ENCODE measurements at places on chromosomes 11 and 22.

DNA sequence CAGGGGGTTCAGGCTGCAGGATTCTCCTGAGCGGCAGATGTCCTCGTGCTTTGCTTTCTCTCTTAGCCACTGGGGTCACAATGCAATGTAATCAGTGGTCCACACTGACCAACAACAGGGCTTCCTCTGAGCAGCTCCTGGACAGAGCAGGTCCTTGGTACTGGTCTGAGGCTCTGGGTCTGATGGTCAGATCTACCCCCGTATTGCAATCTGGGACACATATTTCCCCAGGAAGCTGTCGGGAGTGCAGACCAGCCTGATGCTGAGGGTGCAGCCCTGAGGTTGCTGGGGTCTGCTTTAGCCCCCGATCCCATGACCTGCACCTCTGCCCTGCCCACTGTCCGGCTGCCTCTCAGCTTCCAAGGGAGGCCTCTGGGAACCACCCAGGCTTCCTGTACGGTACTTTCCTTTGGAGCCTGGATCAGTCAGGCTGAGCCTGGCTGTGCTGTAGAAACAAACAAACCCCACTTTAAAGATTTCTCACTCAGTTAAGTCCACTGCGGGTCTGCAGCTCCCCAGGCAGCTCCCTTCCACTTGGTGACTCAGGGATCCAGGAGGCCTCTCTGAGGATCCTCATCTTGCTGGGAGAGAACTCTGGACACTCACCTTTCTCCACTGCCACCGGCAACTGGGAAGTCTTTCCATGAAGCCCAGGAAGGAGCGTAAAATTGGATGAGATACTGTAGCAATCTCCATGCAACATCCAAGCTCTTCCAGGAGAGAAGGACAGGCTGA, 1046.6 kb downstream of the TBC1D22A start:
- DNase-seq: no peak

DNA sequence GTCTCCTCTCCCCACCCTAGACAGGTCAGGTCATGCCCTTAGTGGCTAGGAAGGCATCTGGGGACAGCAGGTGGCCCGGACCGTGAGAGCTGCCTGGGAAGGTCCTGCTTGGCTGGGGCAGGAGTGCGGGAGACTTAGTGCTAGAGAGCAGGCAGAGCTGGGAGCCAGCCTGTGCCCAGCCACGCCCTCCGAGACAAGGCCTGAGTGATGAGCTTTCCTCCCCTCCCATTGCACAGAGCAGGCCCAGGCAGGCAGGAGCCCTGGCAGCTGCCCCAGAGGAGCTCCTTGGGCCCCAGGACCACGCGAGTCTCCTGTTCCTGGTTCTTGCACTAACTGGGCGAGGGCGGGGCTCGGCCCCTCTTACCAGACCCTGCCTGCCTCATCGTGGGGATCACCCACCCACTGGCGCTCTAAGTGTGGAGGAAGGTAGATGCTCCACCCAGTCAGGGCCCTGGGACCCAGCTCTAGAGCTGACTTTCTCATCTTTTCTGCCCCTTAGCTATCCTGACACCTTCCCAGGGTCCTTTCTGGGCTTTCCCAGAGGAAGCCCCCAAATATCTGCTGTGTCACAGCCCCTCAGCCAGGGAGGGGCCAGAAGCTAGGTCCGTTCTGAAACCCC, 44.9 kb downstream of the MACROD1 start:
- no peak for DNase-seq

DNA sequence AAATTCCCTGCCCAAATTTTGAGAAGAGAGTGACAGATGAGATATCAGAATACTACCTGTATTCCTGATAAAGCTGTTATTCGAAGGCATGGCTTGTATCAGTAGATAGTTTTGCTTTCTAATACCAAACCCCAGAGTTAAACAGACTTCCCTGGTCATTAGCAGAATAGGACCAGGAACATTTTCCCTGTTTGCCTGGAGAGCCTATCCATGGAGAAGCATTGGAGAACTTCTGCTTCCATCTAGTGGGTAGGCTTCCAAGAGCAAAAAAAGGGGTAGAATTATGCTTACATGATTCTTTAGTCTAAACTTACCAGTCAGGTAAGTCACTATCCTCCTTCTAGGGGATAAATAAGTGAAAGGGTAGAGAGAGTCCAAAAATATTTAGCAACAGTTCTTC, 14.2 kb downstream of the PDE3B start:
- DNase-seq: no peak

DNA sequence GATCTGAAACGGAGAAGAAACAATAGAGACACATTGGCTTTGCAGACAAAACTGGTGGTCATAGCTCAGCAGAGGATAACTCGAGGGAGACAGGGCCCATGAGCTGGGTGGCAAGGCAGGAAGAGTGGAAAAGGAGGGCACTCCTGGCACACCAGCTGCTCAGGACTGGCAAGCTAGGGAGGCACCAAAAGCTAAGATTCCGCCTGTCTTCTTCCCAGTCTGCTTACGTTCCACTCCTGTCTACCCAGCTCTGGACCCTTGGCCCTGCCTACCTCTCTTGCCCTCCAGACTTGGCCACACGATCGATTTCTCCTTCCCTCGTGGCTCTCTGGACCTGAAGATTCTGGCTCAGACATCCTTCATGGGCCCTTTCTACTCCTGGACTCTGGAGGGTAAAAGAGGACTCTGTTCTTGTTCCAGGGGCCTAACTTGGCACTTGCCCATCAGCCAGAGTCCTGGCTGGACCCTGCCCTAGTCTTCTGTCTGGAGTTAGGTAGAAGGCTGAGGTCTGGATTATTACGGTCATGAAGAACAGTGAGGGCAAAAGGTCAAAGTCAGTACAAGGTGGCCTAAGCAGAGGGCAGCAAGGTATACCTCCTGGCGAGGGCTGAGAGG, 115.2 kb upstream of the PITPNB start:
- DNase-seq: no peak

DNA sequence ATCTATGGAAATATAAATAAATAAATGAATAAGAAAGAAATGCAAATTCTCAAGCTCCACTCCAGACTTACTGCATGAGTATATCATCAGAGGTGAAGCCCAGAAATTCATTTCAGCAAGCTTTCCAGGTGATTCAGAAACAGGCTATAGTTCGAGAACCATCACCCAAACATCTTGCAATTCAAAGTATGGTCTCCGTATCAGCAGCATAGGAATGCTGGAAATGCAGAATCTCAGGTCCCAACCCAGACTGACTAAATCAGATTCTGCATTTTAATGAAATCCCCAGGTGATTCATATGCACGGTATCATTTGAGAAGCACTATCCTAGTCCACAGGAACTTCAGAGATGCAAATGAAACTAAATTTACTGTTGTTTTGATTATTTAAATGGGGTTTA, 95.3 kb downstream of the SERGEF start:
- DNase-seq: no peak

GRCh38 chr22:23969071-23969470, 2.4 kb downstream of the DDTL start:
- no peak for DNase-seq

- no peak for DNase-seq
Observed at GRCh38 chr11:8111636-8112035, 30.6 kb downstream of the TUB start.
